ENCODE measurements at places on chromosomes 2 and 18.

DNA sequence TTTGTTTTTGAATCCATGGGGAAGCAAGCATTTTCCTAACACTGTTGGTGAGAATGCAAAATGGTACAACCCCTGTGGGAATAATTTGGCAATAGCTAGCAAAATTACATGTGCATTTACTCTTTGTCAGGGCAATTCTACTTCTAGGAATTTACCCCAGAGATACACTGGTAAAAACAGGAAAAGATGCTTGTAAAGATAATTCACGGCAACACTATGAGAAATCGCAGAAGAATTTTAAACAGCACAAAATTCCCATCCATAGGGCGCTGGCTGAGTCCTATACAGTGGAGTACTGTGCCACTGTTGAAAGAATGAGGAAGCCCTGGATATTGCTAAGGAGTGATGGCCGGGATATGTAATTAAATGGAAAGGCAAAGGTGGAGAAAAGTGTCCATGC is 75.8 kb downstream of the DGKD start:
- DNase-seq, result no peak

GRCh38 chr2:170554278-170554955 is 160.7 kb upstream of the SP5 start:
- DNase-seq, result no peak

GRCh38 chr2:224904381-224904780 is 137.9 kb downstream of the DOCK10 start:
- no peak for DNase-seq

GRCh38 chr2:232365621-232366321 is 12.8 kb upstream of the ALPP start:
- no peak for DNase-seq

DNA sequence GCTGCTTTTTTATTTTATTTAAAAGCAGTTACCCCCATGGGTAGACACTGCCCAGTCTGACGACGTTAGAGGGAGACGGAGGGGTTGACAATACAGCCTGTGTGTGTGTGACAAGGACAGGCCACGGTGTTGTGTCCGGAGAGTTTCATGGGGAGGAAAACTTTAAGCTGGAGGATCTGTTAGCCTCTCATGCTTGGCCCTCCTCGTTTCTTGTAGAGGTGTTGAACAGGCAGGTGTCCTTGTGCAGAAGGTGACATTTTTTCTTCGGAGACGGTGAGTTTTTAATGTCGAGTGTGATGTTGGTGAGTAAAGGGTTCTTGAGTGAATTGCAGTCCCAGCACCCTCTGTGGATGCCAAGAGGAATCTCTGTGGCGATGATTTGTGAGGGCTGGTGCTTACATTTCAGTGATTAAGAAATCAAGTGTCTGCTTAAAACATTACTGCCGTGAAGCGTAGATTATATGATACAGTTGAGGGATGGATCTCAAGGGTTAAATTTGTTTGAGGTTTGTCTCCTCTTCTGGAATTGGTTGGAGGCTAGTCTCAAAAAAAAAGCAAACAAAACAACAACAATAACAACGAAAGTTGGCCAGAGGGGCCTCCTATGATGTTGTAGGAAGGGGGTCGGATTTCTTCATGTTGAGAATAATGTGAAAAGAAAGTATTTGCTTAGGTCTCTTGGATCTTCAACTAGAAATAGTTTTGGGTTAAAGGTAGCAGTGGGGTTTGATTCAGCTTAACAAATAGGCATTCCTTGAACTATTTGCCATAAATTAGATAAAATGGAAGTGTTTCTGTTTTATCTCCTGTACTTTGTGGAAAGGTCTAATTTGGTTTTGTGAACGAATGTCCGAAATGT is 1.6 kb downstream of the NCOA1 start:
- no peak for DNase-seq

- DNase-seq, result no peak
Measured at GRCh38 chr2:12300927-12301326, 415.8 kb upstream of the TRIB2 start.

- no peak for DNase-seq
Measured at GRCh38 chr18:51861046-51861445, 479.0 kb upstream of the DCC start.

DNA sequence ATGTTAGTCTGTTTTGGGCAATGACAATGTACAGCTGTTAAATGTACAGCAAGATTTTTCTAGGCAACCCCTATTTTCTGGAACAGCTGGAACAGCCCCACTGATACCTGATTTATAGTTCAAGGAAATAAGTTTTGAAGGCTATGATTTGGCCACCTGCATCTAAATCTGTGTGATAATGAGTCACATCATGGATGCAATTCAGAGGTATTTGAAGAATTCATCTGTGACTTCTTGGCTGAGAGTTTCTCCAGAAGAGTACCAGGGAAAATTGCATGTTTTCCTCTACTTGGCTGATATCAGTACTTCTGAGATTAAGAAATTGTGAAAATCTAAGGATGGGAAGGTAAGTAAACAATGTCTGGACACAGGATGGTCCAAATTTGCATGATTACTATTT is 40.7 kb upstream of the NT5C1B start:
- DNase-seq, result no peak

- no peak for DNase-seq
Measured at GRCh38 chr18:7333025-7333562, 102.2 kb downstream of the LRRC30 start.

- DNase-seq, result no peak
Measured at GRCh38 chr2:101478181-101479001, 3.5 kb upstream of the RFX8 start.

GRCh38 chr2:33620-34019 is 12.7 kb downstream of the FAM110C start:
- DNase-seq, result no peak

DNA sequence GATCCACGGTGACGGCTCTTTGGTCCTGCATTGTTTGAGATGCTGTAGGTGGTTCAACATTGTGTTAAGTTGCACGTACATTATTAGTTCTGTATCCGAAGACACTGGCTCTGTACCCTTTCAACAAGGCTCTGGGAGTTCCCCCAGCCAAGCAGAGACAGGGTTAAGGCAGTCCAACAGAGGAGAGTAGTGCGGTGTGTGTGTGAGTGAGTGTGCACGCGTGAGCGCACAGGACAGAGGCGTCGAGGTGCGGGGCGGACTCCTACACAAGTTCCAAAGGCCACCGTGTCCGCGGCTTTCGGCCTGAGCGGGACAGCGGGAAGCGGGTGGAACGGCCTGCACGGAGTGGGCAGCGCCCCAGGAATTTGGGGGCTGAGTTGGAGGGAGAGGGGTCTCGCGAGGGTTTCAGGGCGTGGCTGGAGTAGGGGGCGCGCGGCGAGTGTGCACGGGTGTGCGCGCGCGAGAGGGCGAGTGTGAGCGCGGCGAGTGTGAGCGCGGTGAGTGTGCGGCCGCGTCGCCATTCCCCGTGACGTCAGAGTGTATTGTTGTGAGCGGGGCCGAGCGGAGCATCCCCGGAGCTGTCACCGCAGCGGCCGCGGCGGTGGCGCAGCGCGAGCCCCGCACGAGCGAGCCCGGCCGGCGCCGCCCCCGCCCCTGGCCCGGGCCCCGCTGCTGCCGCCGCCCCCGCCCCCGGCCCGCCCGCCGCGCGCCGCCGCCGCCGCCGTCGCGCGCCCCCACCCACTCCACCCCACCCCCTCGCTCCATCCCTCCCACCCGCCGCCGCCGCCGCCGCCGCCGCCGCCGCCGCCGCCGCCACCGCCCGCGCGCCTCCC is at the start of gene ASXL3:
TSS of gene ASXL3 (plus strand) at position 535 of the 833 bp plus-strand sequence. CDS start 413 bp downstream, outside the sequence.
- DNase-seq, result no peak

DNA sequence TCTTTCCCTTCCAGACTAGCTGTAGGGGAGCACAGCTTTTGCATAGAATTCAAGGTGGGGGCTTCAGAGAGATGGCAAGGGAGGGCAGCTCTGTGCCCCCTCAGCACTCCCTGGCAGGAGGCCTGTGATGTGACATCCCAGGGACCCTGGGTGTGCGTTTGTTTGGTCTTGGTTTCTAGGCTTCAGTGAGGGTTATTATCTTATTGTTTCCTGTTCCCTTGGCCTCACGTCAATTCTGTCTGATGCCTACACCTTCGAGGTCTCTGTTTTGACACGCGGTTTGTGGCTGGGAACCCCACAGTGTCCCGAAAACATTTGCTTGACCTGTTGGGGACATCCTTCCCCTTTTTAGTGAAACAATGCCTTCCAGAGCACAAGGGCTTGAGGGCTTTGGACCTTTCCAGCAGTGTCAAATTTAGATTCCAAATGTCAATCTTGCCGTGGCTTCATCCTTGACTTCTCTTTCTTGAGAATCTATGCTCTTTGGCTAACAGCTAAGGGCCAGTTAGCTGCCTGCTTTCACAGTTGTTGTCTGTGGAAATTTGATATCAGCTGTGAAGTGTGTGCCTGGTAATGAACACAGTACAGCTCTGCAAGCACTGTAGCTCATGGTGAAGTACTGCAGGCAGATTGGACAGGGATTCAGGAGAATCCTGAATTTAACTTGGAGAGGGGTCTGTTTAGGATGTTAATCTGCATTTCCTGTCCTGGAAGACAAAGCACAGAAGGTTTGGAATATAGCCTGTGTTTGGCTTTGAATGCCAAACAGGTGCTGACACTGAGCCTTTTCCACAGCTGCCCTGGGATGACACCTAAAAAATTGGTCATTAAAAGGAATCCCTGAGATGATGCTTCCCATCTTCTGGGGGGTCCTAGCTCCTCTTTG is 108.2 kb upstream of the CXCR4 start:
- no peak for DNase-seq

- no peak for DNase-seq
Measured at GRCh38 chr2:53130441-53130943, 637.1 kb upstream of the CHAC2 start.

GRCh38 chr2:120851116-120851773 is 115.6 kb downstream of the GLI2 start:
- DNase-seq, result no peak

- no peak for DNase-seq
Measured at GRCh38 chr2:155060896-155061295, 362.4 kb downstream of the KCNJ3 start.

GRCh38 chr18:80143881-80144280 is 34.8 kb downstream of the ADNP2 start:
- DNase-seq, result no peak

- DNase-seq, result no peak
Measured at GRCh38 chr2:238868616-238869292, 20.9 kb downstream of the TWIST2 start.

DNA sequence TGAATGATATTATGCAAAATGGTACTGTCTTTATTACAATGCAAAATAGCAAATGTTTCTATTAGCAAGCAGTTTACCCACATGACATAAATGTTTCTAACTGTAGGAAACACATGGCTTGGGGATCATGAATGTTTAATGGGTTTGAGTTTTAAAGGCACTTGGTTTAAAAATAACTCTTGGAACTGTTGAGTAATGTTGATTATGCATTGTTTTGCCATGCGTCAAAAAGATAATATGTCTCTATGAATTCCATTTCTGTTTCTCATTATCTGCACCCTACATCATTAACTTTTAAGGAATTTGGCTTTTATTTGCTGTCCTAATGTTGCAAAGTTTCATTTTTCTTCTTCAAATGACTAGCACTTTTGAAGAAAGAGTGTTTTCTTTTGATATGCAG is 1355.5 kb downstream of the SUCLG1 start:
- no peak for DNase-seq
